Activated CD8-positive, alpha-beta memory T cell treated with anti-CD3 and anti-CD28 coated beads, Interleukin-2, amount 50 U/mL, for 48 hours (primary cell): ENCODE measurements at places on chromosomes 4 and X.

DNA sequence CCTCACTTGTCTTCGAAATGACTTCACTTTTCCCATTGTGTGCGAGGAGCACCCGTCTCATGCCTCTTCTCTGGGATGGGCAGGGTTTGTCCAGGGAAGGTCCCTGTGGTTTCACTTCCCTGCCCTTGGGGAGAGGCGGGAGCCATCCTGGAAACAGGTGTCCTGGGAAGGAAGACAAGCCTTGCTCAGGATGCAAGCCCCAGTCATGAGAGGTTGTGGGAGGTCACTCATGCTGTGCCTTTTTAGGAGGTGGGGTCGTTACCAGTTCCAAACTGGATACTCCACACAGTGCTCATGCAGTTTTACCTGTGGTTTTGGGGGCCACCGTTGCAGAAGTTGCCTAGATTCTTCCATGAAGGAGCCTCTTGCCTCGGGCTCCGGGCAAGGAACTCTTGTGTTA, 3.8 kb downstream of the RGS12 start:
- peak; percentile 47 for DNase-seq

DNA sequence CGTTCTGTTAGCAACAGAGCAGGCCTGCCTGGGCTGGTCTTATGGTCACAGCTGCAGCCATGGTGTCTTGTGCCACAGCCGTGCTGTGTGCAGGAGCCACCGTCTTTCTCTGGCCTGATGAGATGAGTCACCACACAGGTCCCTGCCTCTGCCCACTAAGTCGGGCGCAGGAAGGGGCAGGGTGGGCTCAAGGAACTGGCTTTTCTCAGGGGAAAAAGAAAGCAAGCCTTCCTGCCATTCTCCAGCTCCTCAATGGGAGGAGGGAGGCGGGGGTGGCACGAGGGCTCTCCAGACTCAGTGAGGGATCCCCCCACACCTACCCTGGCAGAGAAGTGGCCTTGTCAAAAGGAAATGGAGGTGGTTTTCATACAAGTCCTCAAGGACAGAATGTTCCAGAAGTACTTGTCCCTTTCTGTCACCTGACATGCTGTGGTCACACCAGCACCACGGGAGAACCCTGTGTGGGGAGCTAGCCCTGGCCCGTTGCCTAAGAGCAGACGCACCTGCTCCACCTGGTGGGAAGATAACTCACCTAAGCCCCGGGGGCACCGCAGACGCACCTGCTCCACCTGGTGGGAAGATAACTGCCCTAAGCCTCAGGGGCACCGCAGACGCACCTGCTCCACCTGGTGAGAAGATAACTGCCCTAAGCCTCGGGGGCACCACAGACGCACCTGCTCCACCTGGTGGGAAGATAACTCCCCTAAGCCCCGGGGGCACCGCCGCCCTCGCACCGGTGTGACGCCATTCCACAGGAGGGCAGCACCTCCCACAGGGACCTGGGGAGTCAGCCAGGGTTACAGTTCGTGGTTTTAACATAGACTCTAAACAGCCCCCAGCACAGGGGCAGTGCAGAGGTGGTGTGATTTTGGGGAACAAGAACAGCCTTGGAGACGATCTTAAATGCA, 18.5 kb downstream of the UVSSA start:
- DNase-seq: no peak

DNA sequence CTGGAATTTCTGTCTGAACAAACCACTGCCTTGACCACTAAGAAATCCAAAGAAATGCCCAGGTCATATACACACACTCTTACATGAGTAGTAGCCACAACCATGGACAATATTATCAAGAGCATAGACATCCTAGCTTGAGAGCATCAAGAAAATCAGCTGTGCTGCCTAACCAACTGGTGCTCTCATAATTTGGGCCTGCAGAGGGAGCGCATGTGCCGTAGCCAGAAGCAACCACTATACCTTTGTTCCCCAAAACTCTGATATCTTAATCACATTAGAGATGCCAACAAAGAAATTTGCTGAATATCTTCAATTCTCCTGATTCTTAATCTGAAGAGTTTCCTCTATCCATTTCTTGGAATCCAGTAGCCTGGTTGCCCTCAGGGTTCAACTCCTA, 163.6 kb downstream of the ZNF674 start:
- DNase-seq: no peak

DNA sequence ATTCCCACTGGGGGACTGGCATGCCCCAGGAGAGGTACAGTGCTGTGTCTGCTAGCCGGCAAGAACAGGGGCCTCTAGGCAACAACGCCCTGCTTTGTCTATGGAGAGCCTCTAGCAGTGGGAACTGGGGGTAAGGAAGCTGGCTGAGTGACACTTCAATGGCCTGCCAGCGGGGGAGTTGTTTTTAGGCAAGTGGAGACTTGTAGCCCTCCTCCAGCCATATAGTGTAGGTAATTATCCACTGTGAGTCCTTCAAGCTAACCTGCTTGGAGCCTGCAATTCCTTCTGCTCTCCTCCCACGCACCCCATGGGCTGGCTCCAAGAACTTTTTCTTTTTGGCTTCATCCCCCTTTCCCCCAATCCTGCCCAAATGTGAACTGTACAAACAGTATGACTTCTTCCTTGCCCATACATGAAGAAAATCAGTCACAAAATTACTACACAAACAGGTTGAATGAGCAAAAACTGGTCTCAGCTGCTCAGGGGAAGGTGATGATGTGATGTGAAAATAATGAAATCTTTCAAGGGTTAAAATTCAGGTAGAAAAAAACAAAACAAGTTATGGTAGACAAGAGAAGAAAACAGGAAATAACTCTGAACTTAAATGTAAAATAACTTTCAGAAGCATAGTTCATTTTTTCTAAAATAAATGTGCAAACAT, 33.1 kb downstream of the LEF1 start:
- DNase-seq: no peak

- DNase-seq: no peak
These were observed 62.0 kb upstream of the VCX2 start for GRCh38 chrX:8233091-8233490.

DNA sequence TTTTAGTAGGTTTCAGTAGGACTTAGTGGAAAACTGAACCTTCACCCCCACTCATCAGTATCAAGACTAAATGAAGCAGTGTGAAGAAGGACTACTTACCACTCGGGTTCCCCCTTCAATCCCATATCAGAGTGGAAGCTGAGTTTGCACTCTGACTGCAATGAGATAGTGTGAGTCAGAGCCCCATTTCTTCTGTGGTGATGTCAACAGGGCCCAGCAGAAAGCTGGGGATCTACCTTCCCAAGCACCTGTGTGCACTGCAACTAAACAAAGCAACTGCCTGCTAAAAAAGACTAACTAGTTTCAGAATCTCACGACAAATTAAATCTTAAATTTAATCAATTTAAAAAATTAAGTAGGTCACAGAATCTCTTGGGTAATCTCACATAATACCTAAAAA, 1837.0 kb upstream of the PCDH7 start:
- DNase-seq: no peak

- DNase-seq: no peak
These were observed 1.4 kb downstream of the TMA16 start for GRCh38 chr4:163495900-163496299.

GRCh38 chr4:61922766-61923165, 722.6 kb downstream of the ADGRL3 start:
- no peak for DNase-seq

DNA sequence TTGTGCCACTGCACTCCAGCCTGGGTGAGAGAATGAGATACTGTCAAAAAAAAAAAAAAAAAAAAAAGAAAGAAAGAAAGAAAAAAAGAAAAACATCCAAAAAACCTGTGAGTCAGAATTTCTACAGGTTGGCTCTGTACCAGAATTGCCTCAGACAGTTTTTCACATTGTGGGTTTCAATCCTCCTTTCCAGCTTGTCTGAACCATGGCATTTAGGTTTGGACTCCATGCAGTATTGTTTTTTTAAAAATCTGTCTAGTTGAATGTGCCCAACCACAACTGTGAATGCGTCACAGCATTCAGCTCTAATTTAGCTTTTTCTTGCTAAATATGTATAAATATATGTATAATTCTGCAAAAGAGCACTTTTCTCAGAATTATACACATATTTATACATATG, 31.4 kb upstream of the ARSH start:
- no peak for DNase-seq

DNA sequence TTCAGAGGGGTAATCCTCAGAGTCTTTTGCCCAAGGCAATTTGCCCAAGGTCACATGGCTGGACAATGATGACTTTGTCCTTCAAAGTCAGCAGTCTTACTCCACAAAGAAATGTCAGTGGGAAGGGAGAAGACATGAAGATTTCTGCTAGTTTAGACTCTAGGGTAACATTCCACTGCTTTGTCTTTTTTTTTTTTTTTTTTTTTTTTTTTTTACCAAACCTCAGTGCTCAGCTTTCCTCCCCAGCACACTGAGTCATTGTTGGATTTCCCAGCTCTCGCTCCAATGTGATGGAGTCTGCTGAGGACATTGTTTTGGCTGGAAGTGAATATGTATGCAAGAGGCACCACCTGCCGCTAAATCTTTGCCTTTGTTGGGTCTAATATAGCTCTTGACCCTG, 7.2 kb upstream of the C1QTNF7 start:
- DNase-seq: no peak

- DNase-seq: no peak
These were observed 2053.5 kb upstream of the TENM3 start for GRCh38 chr4:180189666-180190065.

DNA sequence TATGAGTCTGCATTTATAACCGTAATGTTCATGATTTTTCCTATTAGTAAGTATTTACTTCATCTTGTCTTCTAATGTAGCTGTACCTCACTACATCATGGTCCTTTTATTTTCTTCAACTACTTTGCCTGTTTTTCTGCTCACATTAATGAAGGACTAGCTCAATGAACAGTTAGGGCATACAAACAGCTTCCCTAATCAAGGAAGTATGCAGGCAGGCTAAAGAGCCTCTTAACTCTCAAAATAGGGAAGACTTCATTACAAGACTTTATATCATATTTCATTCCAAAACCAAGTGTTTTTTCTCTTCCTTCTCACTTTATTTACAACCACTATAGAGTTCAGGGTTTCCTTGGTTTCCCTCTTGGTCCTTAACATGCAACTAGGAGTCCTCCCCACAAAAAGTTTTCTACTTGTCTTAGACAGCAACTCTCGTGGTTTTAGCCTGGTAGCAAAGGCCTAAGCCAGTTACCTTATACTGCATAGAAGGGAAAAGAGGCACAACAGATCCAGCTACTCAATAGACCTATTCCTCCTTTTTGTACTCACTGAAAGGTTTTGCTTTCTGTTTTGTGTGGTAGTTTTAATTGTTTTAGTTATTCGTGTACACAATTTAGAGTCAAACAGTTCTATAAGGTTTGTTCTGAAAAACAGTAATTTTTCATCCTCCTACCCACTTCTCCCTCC, 40.8 kb downstream of the SMIM14 start:
- no peak for DNase-seq

GRCh38 chrX:34365471-34365870, 233.4 kb upstream of the FAM47A start:
- no peak for DNase-seq

GRCh38 chrX:20974326-20974725, 399.9 kb upstream of the CNKSR2 start:
- no peak for DNase-seq

GRCh38 chrX:45140812-45141211, 59.9 kb downstream of the DIPK2B start:
- no peak for DNase-seq

- DNase-seq: no peak
These were observed 84.7 kb downstream of the HPRT1 start for GRCh38 chrX:134544513-134545151.

GRCh38 chr4:81378386-81378785, 93.3 kb downstream of the RASGEF1B start:
- DNase-seq: no peak

DNA sequence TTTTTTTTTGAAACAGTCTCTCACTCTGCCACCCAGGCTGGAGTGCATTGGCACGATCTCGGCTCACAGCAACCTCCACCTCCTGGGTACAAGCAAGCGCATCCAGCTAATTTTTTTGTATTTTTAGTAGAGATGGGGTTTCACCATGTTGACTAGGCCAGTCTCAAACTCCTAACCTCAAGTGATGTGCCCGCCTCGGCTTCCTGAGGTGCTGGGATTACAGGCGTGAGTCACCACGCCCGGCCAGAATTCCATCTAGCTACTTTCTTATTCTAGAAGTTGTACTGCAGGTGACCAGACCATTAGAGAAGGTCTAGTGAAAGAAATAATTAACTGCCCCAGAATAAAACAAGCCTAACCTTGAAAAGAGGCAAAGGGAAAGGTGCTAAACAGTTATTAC, 2.3 kb downstream of the LRBA start:
- no peak for DNase-seq

DNA sequence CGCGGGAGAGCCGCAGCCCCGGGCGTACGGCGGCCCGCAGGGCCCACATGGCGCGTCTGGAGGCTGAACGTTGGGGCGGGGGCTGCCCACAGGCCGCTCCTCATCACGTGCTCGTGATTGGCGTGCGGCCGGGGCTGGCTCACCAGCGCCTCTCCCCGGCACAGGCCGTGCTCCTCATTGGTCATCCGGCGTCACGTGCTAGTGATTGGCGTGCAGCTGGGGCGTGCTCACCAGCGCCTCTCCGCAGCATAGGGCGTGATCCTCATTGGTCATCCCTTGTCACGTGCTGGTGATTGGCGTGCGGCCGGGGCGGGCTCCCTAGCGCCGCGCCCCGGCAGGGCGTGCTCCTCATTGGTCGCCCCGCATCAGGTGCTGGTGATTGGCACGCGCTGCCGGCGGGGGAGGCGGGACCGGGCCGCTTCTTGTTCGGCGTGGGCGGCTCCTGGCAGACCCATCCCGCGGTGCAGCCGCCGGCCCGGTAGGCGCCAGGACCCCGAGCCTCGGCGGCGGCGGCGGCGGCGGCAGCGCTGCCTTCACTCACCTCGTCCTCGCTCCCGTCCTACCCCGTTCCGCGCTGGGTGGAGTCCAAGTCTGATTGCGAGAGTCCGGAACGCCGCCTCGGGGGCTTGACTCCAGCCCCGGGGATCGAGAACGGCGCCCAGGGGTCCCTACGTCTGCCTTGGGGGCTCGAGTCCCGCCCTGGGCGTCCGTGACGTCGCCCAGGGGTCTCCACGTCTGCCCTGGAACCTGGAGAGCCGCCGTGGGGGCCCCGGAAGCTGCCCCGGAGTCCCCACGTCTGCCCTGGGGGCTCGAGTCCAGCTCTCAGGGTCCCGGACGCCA, at the start of gene GTPBP6:
Gene GTPBP6, minus strand, starts transcription at position 58 of the 840 bp plus-strand sequence. Its CDS starts 9 bp downstream, at position 49.
- DNase-seq: peak; percentile 97

DNA sequence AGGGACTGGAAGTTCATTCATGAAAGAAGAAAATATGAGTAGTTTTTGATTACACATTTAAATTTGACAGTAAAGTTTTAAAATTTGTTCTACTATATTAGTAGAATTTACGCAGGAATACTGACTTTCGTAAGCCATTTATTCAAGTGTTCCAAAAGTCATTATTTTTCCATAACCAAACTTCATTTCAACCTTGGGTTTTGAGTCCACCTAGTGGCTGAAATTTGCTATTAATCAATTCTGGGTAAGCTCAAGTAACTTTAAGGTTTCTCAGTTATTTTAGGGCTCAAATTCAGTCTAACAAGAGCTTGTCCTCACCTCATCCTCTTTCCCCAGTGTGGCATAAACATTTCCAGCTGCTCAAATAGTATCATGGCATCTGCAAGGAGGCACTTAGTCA, 175.4 kb downstream of the SH3BGRL start:
- no peak for DNase-seq

- DNase-seq: no peak
These were observed 66.0 kb downstream of the MAGEC1 start for GRCh38 chrX:141969706-141970105.

GRCh38 chrX:37608156-37608555, 36.7 kb downstream of the LANCL3 start:
- no peak for DNase-seq
